ENCODE measurements at places on chromosomes 4 and X.
A peak's percentile ranks its signal among the peaks of the same experiment; 100 is the strongest.

GRCh38 chr4:115749404-115749803, 636.0 kb upstream of the NDST4 start:
- no peak for DNase-seq

DNA sequence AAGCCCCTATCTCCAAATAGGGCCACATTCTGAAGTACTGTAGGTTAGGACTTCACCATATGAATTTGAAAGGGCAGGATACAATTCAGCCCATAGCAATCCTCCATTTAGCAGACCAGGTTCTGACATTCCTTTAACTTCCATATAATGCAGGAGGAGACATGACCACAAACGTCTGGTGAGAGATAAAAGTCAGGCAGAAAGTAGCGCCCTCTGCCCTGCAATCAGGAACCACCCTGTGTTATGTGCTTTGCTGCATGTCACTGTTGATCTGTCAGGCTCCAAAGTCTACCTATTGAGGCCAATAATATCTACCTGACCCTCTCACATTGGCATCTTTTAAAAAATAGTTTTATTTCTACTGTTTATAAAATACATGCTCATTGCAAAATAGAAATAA, 30.2 kb upstream of the SEPSECS start:
- DNase-seq: no peak

DNA sequence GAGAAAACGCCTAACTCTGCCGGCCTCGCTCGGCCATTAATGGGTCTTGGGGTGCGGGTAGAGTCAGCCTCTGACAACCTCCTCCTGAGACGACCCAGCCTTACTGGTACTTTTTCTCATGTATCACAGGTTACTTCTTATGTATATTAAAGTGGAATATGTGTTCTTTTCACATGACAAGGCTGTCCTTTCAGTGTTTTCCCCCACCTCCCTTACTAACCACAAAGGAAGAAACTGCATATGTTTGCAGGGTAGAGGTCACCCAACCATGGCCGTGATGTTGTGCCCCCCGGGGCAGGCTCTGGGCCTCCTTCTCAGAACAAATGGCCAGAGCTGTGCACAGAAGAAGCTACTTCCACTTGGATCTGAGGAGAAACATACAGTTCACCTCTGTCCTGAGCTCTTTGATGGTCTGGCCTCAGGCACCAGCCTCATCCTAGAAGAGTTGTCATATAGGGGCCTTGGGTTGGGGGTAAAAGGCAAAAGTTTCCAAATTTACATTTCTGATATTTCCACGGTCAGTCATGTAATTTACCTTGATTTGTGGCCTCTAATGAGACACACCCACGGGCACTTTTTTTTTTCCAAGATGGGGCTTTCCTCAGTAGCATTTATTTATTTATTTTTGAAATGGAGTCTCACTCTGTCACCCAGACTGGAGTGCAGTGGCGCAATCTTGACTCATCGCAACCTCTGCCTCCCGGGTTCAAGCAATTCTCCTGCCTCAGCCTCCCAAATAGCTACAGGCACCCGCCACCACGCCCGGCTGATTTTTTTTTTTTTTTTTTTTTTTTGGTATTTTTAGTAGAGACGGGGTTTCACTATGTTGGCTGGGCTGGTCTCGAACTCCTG, 1.9 kb downstream of the SOWAHD start:
- no peak for DNase-seq

GRCh38 chr4:155818639-155819038, 47.4 kb downstream of the ASIC5 start:
- no peak for DNase-seq

DNA sequence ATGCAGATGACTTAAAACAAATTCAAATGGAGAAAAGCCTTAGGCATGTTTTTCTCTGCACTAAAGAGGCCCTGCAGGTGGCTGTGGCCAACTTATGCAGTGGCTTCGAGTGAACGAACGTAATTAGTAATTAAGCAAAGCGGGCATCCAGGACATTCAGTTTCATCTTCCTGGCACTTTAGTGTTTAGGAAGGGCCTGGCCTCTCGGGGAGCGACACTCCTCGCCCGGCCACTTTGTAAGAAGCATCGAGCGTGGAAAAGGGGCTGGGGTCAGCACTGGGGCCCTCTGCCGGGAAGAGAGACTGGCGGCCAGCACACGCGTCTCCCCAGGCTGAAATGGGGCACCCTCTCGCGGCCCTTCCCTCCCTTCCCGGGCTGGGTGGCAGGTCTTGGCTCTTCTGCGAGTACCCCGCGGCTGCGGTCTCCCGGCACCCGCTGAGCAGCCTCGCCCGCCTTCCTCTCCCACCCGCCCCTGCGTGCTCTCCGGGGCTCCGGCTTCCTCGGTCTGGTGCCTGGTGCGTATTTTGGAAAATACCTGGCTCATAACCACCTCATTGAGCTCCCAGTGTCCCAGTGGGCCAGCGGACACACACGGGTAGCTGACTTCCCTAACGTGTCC, 677 bp upstream of the CYP4V2 start:
- peak; percentile 22 for DNase-seq

GRCh38 chrX:53155512-53156206, 61.7 kb downstream of the KANTR start:
- no peak for DNase-seq
